ENCODE measurements at places on chromosomes 7 and 10. TPM values are rescaled to one million over a fixed set of nuclear protein-coding genes. Genes with fewer than 3 reads are reported as not detected.

Gene SFRP5
- total RNA-seq: 0.17 TPM

Gene LCOR
- total RNA-seq: 49.2 TPM

Gene SUV39H2
- 11.6 TPM for total RNA-seq

Gene PRKCQ
- total RNA-seq: 23.9 TPM

Gene FEZF1
- not detected for total RNA-seq

Gene TEX47
- not detected for total RNA-seq

Gene OR2A5
- total RNA-seq: not detected

Gene LRRC4
- 1.0 TPM for total RNA-seq

Gene GIMAP7
- 0.05 TPM for total RNA-seq

Gene CRHR2
- total RNA-seq: not detected

Gene VPS50
- 56.6 TPM for total RNA-seq

Gene DENND2A
- total RNA-seq: 67.9 TPM

Gene WNT2
- total RNA-seq: 0.35 TPM

Gene IL15RA
- 3.5 TPM for total RNA-seq

Gene SLC18A3
- total RNA-seq: 0.10 TPM

Gene HMX3
- not detected for total RNA-seq
